ENCODE measurements at places on chromosomes 3 and 15. TPM values are rescaled to one million over a fixed set of nuclear protein-coding genes. Genes with fewer than 3 reads are reported as not detected.

DNA sequence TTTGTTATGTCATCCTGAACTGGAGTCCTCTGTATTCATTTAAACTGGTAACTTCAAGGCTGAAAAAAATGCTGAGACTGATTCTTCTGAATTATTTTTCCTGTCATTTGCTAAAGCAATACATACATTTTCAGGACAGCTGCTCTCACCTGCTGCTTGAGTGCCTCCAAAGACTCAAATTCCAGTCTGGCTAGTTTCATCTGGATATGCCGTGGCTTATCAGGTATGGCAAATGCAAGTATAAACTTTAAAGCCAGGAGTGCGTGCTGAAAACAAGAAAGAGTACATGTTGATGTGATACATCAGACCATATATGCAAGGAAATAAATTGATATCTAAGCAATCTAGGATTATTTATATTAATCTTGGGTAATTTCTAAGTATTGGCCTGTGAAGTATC is 146.1 kb downstream of the SNRK start:
- no peak overlapping the region for H3K4me3 ChIP-seq
- DNase-seq: no peak
- no peaks in the 10 kb centered on the region for H3K27me3 ChIP-seq
- no peak overlapping the region for H3K27ac ChIP-seq
- H3K4me1 ChIP-seq: no peaks in the 10 kb centered on the region

GRCh38 chr3:22734756-22735155 is 468.4 kb upstream of the UBE2E2 start:
- H3K36me3 ChIP-seq: no peaks in the 10 kb centered on the region
- DNase-seq: no peak
- H3K27me3 ChIP-seq: no peaks in the 10 kb centered on the region
- no peak overlapping the region for H3K4me3 ChIP-seq

GRCh38 chr3:174477491-174477890 is 381.6 kb upstream of the NAALADL2 start:
- no peaks in the 10 kb centered on the region for H3K36me3 ChIP-seq
- no peak for DNase-seq
- H3K4me3 ChIP-seq: no peak overlapping the region
- H3K27me3 ChIP-seq: no peaks in the 10 kb centered on the region
- H3K27ac ChIP-seq: no peak overlapping the region
- no peaks in the 10 kb centered on the region for H3K4me1 ChIP-seq

GRCh38 chr3:179260949-179261765 is 10.2 kb upstream of the KCNMB3 start:
- peaks cover 14% of the 10 kb centered on the region for H3K27me3 ChIP-seq
- no peaks in the 10 kb centered on the region for H3K36me3 ChIP-seq
- no peak overlapping the region for H3K27ac ChIP-seq
- H3K4me1 ChIP-seq: peaks cover 24% of the 10 kb centered on the region

- no peak overlapping the region for H3K4me3 ChIP-seq
- no peaks in the 10 kb centered on the region for H3K36me3 ChIP-seq
- H3K27ac ChIP-seq: no peak overlapping the region
- no peaks in the 10 kb centered on the region for H3K4me1 ChIP-seq
- no peaks in the 10 kb centered on the region for H3K27me3 ChIP-seq
- DNase-seq: no peak
These were observed 28.4 kb downstream of the SH3GL3 start for GRCh38 chr15:83475551-83475950.

GRCh38 chr15:86505951-86506350 is 426.3 kb downstream of the AGBL1 start:
- DNase-seq: no peak
- no peak overlapping the region for H3K4me3 ChIP-seq
- H3K27me3 ChIP-seq: no peaks in the 10 kb centered on the region
- H3K27ac ChIP-seq: no peak overlapping the region
- no peaks in the 10 kb centered on the region for H3K4me1 ChIP-seq

DNA sequence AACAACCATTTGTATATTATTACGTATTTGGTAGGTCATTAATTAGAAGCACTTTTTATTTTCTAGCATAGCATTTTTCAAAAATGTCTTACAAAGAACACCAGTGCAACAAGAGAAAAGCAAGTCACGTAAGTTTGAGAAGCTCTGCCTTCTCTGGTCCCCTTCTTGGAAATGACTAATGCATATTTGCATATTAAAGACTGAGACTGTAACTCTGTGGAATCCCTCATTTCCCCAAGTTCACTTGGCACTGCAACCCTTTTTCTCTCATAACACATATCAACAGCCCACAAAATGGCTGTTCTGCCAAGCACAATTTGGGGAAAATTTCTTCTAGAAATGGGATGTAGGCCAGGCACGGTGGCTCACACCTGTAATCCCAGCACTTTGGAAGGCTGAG is 176.3 kb downstream of the ERC2 start:
- no peak for DNase-seq
- H3K4me1 ChIP-seq: peaks cover 44% of the 10 kb centered on the region
- peaks cover 3% of the 10 kb centered on the region for H3K36me3 ChIP-seq

GRCh38 chr3:53709860-53710674 is 136.2 kb downstream of the CHDH start:
- peak; percentile 75 for DNase-seq
- H3K4me1 ChIP-seq: peaks cover 58% of the 10 kb centered on the region
- no peaks in the 10 kb centered on the region for H3K27me3 ChIP-seq
- no peak overlapping the region for H3K4me3 ChIP-seq
- no peak overlapping the region for H3K27ac ChIP-seq

GRCh38 chr15:85986741-85987140 is 92.9 kb upstream of the AGBL1 start:
- no peak for DNase-seq
- H3K36me3 ChIP-seq: no peaks in the 10 kb centered on the region
- no peak overlapping the region for H3K4me3 ChIP-seq
- no peaks in the 10 kb centered on the region for H3K4me1 ChIP-seq
- no peaks in the 10 kb centered on the region for H3K27me3 ChIP-seq

DNA sequence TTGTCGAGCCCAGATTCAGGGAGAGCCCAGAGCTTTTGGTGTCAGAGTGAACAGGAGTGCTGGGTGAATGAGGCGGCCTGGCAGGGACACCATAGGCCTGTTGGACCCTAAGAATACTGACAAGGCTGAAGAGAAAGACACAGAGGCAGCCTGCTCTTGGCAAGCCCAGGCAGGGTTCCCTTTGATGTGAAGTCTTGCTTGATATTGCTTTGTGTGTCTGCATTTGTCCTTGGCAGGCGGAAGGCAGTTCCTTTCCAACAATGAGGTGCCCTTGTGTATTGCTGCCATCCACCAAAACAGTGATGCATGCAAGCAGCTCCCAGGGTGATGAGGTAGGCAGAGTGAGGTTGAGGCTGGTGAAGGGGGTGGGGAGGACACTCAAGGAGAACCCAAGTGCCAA is 152.7 kb upstream of the TSC22D2 start:
- H3K4me3 ChIP-seq: no peak overlapping the region
- H3K27me3 ChIP-seq: peaks cover 11% of the 10 kb centered on the region
- peaks cover 3% of the 10 kb centered on the region for H3K36me3 ChIP-seq
- H3K27ac ChIP-seq: no peak overlapping the region
- no peaks in the 10 kb centered on the region for H3K4me1 ChIP-seq

GRCh38 chr3:158111861-158112260 is 2.0 kb downstream of the RSRC1 start:
- peaks cover 48% of the 10 kb centered on the region for H3K4me1 ChIP-seq
- no peak for DNase-seq
- peaks cover 31% of the 10 kb centered on the region for H3K36me3 ChIP-seq
- no peak overlapping the region for H3K27ac ChIP-seq
- peak overlapping the region; percentile 19 for H3K4me3 ChIP-seq

DNA sequence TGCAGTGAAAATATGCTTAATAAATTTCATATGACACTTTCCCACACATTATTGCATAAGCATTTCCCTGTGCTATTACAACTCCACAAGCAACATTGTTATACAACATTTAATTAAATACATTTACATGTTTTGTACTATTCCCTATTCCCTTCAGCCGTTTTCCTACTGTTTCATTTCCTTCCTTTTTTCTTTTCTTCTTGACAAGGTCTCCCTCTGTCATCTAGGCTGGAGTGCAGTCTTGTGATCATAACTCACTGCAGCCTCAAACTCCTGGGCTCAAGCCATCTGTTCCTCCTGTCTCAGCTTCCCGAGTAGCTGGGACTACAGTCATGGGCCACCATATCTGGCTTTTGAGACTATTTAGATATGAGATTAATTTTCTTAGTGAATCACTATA is 254.7 kb downstream of the NFKBIZ start:
- DNase-seq: no peak
- H3K27ac ChIP-seq: no peak overlapping the region
- H3K4me1 ChIP-seq: peaks cover 7% of the 10 kb centered on the region
- peaks cover 4% of the 10 kb centered on the region for H3K36me3 ChIP-seq
- H3K27me3 ChIP-seq: peaks cover 9% of the 10 kb centered on the region

GRCh38 chr3:47365213-47366153 is 15.3 kb upstream of the PTPN23 start:
- no peak overlapping the region for H3K27ac ChIP-seq
- H3K36me3 ChIP-seq: peaks cover 5% of the 10 kb centered on the region
- DNase-seq: no peak
- no peak overlapping the region for H3K4me3 ChIP-seq
- peaks cover 1% of the 10 kb centered on the region for H3K27me3 ChIP-seq
- peaks cover 13% of the 10 kb centered on the region for H3K4me1 ChIP-seq

DNA sequence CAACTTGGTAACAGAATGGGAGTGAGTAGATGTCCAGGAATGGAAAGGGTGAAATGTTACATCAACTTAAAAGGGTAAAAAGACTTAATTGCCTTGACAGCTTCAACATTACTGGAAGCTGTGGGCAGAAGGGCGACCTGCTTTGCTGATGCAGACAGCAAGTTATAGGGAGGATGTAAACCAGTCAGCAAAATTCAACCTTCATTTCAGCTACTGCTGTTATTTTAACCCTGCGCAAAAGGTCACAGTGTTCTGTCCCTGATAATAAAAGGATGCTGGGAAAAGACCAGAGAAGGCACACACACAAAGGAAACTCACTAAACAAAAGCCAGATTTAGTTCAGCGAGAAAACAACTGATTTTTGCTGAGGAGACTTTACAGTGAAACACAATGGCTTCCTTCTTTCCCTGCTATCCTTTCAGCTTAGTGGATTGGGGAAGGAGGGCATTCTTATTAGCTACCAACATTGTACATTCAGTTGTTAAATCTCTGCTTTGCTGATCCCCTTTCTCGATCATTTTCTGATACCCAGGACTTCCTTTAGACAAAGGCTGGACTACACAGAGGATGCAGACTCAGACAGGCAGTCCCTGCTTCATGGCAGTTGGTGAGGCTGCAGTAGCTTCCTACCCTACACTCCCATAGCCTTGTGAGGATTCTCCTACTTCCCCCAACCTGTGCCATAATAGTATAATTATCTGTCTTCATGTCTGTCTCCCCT is 62.0 kb downstream of the P3H2 start:
- no peaks in the 10 kb centered on the region for H3K36me3 ChIP-seq
- no peak overlapping the region for H3K27ac ChIP-seq
- peaks cover 4% of the 10 kb centered on the region for H3K27me3 ChIP-seq
- DNase-seq: no peak
- H3K4me1 ChIP-seq: no peaks in the 10 kb centered on the region
- no peak overlapping the region for H3K4me3 ChIP-seq

DNA sequence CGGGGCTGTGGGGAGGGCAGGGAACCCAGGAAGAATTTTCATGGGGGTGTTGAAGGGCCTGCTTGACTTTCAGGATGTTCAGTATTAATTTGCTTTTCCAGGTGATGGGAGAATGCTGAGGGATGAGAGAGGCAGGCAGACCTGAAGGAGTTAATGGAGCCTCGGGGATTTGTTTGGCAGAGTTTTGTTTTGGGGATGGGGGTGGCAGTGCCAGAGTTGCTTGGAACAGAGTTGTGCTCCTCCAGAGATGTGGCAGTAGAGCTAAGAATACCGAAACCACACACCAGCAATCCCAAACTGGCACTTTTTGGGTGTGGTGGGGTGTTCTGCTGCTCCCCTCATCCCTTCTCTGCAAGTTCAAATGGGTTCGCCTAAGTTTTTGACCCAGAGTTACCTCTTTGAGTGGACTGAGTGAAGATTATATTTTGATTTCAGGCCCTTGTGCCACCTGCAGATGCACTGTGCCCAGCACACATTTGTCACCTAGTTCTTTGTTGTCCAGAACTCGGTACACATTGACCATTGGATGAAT is 1.6 kb downstream of the BOC start:
- peaks cover 72% of the 10 kb centered on the region for H3K27me3 ChIP-seq
- H3K4me1 ChIP-seq: peaks cover 11% of the 10 kb centered on the region
- peaks cover 6% of the 10 kb centered on the region for H3K36me3 ChIP-seq
- no peak overlapping the region for H3K27ac ChIP-seq
- no peak for DNase-seq

The DBR1 gene
- total RNA-seq: 19.4 TPM

The TMEM108 gene
- not detected for total RNA-seq

The OR5K2 gene
- total RNA-seq: not detected

The TGM5 gene
- total RNA-seq: 0.20 TPM

The HMCES gene
- 50.1 TPM for total RNA-seq

The SH2D7 gene
- not detected for total RNA-seq

The SNAPC5 gene
- total RNA-seq: 17.2 TPM

The HYKK gene
- 2.4 TPM for total RNA-seq
